Amygdala (tissue), 56 donors: ENCODE measurements at places on chromosomes 4 and X.

GRCh38 chr4:184814686-184815045, 11.1 kb downstream of the ACSL1 start:
- no peak for DNase-seq

DNA sequence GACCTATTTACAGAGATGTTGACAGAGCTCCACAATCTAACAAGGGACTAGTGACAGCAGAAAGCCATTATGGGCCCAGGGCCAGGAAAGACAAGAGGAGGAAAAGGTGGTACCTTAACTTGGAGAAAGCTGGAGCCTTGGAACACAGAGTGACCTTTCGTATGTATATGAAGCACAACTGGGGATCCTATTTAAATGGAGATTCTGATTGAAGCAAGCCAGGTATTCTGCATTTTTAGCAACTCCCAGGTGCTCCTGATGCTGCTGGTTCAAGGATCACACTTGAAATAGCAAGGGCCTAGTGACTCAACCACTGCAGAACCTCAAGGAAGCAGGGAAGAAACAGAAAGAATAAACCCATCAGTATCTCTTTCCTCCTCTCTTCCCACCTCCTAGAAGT, 99.4 kb downstream of the TMEM47 start:
- DNase-seq, result no peak

GRCh38 chr4:186942758-186943377, 219.2 kb upstream of the FAT1 start:
- DNase-seq, result no peak

GRCh38 chrX:11265352-11265751, 27.9 kb upstream of the AMELX start:
- DNase-seq, result no peak

DNA sequence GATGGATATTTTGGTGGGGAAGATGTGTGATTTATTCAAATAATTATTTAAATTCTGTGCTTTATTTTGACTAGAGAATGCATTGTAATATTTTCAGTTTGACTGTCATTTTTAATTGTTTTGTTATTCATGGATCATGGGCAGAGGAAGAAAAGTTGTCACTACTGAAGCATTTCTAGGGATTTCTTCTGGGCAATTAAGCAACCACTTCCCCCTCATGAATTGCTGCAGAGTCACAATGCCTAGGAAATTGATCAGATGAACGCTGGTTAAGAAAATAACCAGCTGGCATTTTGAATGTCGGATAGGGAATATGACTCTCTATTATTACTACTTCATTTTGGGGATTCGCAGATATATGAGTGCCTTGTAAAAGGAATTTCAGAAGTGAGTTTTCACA, 283.3 kb downstream of the IL15 start:
- DNase-seq, result no peak

GRCh38 chr4:147778942-147779341, 47.1 kb downstream of the ARHGAP10 start:
- no peak for DNase-seq

- no peak for DNase-seq
Measured at GRCh38 chr4:88881227-88881569, 175.8 kb downstream of the FAM13A start.

DNA sequence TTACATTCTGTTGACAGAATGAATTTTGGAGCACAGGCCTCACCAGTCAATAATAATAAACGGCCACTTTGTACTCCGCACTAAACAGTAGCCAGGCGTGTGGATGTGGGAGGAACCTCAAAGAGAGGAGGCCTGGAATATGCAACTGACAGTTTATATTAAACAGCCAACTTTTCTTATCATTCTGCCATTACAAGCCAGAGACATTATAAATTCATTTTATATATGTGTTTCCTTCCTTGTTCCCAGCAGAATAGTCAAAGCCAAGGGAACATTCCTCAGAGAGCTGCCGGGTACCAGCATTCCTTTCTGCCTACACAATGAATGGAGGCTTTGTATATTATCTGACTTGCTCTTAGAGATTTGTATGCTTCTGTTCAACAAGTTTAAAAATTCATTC, 436.5 kb upstream of the FTHL17 start:
- DNase-seq, result no peak

- DNase-seq, result no peak
Measured at GRCh38 chr4:100295792-100296191, 105.5 kb upstream of the DDIT4L start.

GRCh38 chr4:107666134-107666533, 53.9 kb downstream of the PAPSS1 start:
- DNase-seq, result no peak

GRCh38 chr4:10303291-10303690, 153.9 kb downstream of the ZNF518B start:
- no peak for DNase-seq

GRCh38 chr4:8171984-8172924, 13.6 kb upstream of the ABLIM2 start:
- DNase-seq, result no peak

- no peak for DNase-seq
Measured at GRCh38 chr4:54707406-54707805, 49.6 kb downstream of the KIT start.

- DNase-seq, result no peak
Measured at GRCh38 chrX:22037225-22037624, 5.1 kb downstream of the PHEX start.

- no peak for DNase-seq
Measured at GRCh38 chr4:848803-849477, 23.0 kb upstream of the CPLX1 start.

DNA sequence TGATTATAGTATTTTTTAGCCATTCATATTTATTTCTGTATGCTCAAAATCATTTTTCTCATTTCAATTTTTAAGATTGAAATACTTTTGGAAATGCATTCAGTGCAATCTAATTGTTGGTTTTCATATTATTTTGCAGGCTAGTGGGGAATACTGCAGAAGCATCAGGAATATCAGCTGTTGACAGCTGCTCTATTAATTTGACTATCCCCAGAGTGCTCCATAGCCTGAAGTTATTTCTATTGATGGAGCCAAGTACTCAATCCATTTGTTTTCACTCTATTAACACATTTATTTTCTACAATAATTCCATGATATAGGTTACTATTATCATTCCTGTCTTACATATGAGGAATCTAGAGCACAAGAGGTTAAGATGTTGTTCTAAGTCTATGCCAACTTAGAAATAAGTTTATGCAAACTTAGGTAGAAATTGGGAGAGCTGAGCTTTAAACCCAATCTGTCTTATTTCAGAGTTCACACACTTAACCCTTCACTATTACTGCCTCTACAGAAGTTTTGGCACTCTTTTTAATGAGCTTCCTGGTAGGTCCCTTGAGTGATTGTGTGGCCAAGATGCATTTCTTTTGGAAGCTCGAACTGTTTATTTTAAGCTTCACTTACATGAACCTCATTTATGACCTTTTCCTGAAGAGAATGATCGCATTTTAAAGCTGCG, 65.6 kb upstream of the PCDH18 start:
- no peak for DNase-seq

DNA sequence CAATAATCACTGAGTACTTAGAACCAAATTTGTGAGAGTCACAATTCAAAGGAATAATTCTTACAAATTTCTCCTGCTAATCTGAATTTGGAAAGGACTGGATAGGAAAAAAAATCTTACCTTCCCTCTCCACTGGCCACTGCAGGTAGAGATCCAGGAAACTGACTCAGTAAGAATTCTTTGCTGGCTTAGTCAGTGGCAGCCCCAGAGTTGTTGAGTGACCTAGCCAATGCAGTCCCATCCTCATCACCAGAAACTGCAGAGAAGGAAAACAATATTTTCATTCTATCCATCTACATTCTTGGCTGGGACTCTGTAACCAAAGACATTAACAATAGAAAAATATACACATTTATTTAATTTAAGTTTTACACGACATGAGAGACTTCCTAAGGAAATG, 572.0 kb downstream of the ADGRL3 start:
- DNase-seq, result no peak

GRCh38 chr4:43089730-43090129, 197.2 kb downstream of the GRXCR1 start:
- no peak for DNase-seq

GRCh38 chr4:175129797-175130196, 211.6 kb downstream of the ADAM29 start:
- DNase-seq, result no peak
